ENCODE measurements at places on chromosomes 7 and 10.
A peak's percentile ranks its signal among the peaks of the same experiment; 100 is the strongest.

GRCh38 chr10:4041635-4042034 is 256.6 kb upstream of the KLF6 start:
- DNase-seq: no peak

DNA sequence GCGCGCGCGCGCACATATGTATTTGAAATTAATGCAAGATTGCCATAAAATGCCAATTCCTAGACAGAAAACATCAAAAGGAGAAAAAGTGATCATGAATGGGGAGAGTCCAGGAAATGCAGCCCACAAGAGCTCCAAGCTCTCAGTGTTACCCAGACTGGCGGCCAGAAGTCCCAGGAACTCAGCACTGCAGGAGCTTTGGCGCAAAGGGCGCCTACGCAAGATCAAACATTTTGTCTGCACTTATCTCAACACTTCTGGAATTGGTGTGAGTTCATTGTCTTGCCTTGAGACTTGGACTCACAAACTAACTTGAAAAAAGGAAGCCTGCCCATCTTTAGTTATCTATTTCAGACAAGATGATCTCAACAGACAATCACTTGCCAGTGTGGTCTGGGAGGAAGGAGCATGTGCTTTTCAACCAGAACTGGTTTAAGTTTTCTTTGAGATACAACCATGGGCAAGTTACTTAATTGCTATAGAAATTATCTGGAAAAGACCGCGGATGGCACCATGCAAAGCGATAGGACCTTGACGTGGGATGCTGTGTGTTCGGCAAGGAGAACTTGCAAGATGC is 77.2 kb downstream of the KIAA1549 start:
- peak; percentile 52 for DNase-seq

- no peak for DNase-seq
Measured at GRCh38 chr7:28360739-28361138, 51.6 kb upstream of the CREB5 start.

DNA sequence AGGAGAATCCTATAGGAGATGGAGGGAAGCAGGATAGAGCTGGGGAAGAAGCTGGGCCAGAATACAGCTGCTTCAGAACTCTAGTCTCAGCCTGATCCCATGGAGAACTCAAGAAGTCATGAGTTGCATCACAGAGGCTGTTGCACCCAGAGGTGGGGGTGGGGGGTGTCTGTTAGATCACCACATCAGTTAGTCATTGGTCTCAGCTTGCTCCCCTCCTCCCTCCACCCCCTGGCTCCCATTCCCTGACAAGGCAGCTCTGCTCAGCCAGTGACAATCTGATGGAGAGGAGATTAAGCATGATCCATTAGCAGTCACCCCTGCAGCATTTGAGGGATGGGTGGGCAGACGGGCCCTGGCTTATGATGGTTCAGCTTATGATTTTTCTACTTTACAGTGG is 58.4 kb upstream of the FGL2 start:
- DNase-seq: no peak

DNA sequence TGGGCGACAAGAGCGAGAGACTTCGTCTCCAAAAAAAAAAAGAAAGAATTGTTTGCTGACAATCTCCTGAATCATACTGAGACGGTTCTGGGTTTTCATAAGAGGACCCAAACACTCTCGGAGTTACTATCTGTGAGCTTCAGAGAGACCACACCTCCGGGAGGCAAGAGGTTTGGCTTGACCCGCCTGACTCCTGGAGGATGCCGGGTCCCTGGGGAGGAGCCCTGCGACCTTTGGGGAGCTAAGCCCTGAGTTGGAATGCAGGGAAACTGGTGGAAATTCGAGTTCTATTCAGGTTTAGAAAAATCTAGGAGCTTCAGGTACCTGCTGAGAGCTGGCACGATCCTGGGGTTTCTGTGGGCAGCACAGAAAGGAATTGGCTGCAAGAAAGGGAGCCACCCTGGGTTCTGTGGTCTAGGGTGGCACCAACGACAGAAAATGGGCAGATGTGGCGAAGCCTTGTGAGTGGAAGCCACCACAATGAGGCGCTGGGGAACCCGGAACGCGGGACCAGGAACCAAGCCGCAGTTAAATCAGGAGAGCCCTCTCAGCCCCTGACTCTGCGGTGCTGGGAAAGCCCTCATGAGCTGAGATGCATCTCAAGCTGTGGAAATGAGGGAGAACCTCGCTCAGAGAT is 21.9 kb upstream of the GATAD1 start:
- DNase-seq: no peak

GRCh38 chr7:151724920-151725584 is 151.9 kb downstream of the PRKAG2 start:
- DNase-seq: no peak

- DNase-seq: no peak
Measured at GRCh38 chr7:144826208-144826607, 9.6 kb downstream of the TPK1 start.

GRCh38 chr10:3902054-3902808 is 117.2 kb upstream of the KLF6 start:
- no peak for DNase-seq

GRCh38 chr7:42070068-42070467 is 166.9 kb downstream of the GLI3 start:
- DNase-seq: no peak

GRCh38 chr10:11529276-11529903 is 82.1 kb downstream of the USP6NL start:
- DNase-seq: no peak

- no peak for DNase-seq
Measured at GRCh38 chr10:74451127-74451829, 300.3 kb downstream of the ADK start.

DNA sequence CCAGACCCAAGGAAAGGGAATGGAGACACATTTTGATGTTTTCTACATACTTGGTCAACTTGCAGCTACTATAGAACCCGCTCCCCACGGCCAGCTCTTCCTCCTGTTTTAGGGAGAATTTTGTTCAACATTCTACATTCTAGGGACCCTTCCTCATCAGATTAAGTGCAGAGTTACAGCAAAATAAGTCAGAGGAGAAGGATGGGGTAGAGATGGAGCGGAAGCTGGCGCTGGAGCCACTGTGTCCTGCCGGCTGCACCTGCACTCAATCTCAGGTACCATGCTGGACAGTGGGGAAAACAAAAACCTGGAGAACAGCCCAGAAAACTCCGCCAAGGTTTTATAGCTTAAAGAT is 79.4 kb upstream of the EN2 start:
- DNase-seq: no peak

- DNase-seq: no peak
Measured at GRCh38 chr10:10872035-10872673, 145.5 kb upstream of the CELF2 start.

DNA sequence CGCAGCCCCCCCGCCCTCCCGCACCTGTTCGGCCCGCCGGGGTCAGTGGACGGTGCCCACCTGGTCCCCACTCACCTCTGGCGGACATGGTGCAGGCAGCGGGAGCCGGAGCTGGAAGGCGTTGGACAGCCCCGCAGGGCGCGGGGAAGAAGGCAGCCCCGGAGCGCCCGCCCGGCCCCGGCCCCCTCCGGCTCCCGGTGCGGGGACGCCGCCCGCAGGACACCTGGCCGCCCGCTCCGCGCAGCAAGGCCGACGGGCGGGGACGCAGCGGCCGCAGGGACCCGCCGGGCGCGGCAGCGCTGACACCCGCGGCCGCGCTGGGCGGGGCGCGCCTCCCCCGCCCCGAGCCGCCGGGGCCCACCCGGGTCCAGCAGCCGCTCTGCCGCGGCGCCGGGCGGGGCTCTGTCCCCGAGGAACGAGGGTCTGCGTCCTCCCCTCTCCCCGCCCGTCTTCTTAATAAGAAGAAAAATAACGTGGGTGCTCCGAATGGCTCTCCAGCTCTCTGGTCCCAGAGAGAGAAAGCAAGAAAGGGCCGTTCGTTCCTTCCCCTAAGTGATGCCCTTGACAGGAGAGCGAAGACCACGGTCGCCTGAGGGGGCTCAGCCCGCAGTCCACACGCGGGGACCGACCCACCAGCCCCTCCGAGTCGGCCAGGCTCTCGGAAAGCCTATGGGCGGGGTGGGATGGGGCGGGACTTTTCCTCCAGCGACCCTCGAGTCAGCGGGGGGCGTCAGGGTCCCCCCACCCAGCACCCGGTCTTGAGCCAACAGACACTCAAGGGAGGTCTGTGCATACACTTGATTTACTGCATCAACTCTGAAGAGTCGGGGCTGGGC is 53.4 kb upstream of the FHIP2A start:
- DNase-seq: peak; percentile 64

DNA sequence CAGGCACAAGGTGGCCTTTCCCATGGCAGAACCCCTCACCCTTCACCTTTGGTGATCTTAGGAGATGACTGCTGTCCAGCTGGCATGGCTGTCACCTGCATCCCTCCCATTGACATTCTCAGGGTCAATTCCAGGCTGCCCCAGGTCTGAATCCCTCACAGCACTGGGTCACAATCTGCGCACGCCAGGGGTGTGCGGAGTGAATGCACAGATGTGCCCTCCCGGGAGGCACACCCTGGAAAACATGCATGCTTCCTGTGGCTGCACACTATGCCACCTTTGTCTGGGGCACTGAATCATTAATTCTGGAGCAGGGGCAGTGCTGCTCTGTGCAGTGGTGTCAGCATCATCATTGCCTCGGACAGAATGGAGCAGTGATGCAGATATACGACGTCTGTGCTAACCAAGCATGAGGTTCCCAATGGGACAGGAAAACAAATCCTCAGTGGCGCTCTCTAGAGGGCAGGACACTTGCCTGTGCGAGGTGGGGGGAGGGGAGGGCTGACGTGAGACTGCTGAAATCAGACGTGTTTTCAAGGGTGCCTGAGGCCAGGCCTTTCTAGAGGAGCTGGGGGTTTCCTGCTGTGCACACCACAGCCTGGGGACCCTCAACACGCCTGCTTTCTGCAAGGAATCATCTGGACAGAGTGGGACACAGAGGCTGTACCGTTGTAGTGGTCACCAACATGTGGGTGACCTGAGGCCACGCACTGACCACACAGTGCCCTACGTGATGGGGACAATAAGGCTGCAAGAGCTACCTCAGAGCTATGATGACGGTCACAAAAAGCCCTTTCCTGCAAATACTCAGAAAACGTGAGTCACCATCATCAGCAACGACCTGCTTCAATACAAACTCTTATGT is 77.9 kb downstream of the HIPK2 start:
- no peak for DNase-seq

GRCh38 chr10:122336332-122336731 is 38.2 kb upstream of the PLEKHA1 start:
- DNase-seq: no peak

- DNase-seq: no peak
Measured at GRCh38 chr7:94436700-94437099, 42.0 kb downstream of the COL1A2 start.

DNA sequence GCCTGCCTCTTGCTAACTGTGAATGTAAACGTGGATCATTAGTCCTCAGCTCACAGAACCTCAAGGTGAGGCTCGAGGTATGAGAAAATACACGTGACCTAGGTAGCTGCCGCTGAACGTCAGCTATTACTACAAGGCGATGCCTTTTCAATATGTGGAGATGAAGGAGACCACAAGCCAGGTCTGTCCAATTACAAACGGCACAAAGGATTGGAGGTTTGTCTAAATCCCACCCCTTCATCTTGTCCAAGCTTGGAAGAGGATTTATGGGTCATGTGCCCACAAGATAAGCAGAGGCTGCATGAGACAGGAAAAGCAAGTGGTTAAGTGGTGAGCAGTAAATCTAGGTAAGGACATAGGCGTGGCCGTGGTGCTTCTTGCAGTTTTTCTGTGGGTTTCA is 3.4 kb downstream of the H2BK1 start:
- no peak for DNase-seq

DNA sequence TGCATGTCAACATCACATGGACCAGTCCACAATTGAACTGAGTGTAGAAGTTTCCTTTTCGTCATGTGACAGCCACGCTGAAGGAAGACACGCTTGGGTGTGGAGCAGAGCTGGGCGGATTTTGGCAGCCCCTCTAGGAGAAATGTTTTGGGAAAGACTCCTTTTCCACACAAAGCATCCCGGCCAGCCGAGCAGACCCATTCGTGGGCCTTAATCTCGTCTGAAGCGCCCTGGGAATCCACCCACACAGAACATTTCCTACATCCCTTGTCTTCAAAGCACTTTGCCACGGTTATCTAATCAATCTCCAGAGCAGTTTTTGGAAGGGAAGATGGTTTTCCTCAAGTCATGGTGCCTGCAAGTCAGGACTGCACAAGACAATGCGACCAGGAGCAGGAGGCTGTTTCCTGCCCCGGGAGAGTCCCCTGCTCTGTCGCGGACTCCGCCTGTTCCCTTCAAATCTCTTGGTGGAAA is 8.4 kb upstream of the IFT22 start:
- DNase-seq: no peak

DNA sequence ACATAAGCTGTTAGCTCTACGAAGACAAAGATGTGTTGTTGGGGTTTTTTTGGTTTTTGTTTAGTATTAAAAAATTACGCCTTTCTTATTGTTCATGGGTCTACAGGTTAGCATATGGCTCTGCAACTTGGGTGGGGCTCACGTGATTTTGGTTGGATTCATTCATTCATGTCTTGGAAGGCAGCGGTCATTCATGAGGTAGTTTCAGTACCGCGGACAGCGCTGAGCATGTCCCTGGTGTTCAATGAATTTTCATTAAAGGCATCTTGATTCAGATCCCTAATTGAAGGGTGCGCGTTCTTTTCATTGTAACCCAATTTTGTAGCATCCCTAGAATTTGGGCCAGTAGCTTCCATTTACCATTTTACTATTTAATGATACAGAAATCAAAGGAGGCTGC is 42.9 kb upstream of the TCERG1L start:
- no peak for DNase-seq

DNA sequence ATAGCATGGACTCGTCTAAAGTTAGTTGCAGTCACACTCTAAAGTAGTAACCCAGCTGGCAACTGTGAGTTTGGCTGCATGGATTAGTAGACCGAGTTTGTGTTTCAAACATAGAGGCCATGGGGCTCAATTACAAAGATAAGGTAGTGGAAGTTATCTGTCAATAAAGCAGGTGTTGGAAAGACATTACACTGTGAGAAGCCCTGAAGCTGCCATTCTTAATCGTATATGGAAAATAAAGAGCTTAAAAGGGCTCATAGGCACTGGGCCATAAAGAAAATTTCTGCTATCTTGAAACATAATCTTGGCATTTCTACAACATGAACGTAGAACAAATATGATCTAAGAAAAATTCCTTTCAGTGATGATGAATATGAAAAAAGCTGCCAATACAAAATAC is 837.7 kb downstream of the REEP3 start:
- no peak for DNase-seq

GRCh38 chr7:1240517-1241257 is 8.0 kb downstream of the UNCX start:
- no peak for DNase-seq

- DNase-seq: no peak
Measured at GRCh38 chr10:114261076-114261475, 22.0 kb downstream of the VWA2 start.

- DNase-seq: no peak
Measured at GRCh38 chr10:91185239-91185875, 35.1 kb upstream of the PCGF5 start.

DNA sequence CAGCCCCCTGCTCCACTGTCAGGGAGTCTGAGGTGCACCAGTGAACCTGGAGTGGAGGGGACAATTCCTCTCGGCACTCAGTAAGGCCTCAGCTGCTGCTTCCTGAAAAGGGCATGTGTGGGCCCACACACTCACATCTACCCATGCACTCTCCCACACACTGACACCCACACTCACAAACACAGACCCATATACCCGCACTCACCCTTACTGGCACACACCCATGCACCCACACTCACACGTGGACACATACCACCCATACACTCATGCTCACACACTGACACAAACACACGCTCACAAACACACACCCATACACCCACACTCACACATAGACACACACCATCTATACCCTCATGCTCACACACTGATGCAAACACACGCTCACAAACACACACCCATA is 31.9 kb downstream of the ADAMTS14 start:
- DNase-seq: no peak

Measured in activated CD8-positive, alpha-beta memory T cell treated with anti-CD3 and anti-CD28 coated beads for 24 hours (primary cell).